ENCODE measurements at places on chromosomes 6 and 20. TPM values are rescaled to one million over a fixed set of nuclear protein-coding genes. Genes with fewer than 3 reads are reported as not detected.

Gene PTCRA
- total RNA-seq: not detected

Gene PRND
- total RNA-seq: 371 TPM

DNA sequence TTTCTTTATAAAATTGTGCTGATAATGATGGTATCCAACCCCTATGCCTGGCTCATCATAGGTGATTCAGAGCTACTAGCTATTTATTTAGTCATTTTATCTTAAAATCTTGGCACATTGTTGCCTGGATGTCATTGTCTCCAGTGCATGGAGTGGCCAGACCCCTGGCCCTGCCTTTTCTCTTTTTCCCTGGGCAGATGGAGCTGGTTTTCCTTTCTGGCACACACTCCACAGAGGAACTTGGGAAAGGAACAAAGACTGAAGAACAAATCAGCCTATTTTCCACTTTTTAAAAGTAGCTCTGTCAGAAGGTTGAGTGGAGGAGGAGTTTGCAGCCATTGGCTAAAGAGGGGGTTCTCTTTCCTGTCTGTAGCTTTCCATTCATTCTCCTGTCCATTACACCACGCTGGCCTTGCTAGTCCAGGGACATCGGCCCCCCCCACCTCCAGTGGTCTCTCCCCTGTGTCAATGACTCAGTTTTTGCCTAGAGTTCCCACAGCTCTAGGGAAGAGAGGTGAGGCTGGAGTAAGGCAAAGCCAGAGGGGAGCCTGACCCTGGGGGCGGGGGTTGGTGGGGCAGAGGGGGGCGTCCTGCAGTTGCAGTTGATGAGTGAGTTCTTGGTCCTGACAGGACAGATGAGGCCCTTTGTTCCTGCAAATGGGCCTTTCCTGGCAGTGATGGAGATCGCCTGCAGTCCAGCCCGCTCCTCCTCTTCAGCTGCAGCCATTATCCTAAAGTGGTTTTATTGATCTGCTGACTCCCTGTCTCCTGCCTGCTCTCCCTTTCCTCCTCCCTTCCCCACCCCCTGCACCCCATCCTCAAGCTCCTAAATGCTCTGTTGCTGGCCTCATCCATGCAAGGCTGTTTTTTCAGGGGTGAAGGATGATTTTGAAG lies 774.5 kb downstream of the DHX35 start:
- DNase-seq: no peak

DNA sequence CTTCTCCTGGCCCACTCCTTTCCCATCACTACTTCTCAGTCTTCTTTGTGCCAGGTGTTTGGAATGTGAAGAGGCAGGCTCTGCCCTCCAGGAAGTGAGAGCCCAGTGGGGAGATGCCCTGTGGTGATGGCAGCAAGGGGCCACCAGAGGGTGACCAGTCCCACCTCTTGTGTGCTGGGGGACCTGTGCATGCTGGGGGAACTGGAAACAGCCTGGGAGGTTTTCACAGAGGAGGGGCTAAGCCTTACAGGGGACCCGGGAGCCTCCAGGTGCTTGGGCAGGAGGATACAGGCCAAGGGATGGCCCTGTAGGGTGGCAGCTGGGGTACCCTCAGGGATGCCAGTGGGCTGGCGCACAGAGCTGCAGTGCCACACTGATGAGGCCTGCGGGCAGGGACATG lies 72.3 kb downstream of the RAMACL start:
- DNase-seq: no peak

GRCh38 chr20:41563087-41563486 lies 55.1 kb downstream of the CHD6 start:
- DNase-seq: no peak

DNA sequence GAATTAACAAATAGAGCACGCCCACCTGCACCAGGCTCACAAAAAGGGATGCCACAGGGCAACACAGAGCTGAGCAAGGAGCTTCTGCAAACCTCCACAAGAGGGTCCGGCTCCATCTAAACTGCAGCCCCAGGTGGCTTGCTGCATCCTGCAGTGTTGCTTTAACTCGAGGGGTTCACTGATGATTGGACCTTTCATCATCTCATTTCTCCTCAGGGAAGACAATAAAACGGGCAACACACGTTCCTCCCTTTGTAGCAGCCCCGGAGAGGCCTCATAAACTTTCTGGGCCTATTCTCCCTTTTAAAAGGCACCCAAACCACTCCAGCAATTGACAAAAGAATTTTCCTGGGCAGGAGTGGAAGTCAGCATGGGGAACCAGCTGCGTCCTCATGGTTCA lies 161.5 kb upstream of the CDH4 start:
- no peak for DNase-seq

DNA sequence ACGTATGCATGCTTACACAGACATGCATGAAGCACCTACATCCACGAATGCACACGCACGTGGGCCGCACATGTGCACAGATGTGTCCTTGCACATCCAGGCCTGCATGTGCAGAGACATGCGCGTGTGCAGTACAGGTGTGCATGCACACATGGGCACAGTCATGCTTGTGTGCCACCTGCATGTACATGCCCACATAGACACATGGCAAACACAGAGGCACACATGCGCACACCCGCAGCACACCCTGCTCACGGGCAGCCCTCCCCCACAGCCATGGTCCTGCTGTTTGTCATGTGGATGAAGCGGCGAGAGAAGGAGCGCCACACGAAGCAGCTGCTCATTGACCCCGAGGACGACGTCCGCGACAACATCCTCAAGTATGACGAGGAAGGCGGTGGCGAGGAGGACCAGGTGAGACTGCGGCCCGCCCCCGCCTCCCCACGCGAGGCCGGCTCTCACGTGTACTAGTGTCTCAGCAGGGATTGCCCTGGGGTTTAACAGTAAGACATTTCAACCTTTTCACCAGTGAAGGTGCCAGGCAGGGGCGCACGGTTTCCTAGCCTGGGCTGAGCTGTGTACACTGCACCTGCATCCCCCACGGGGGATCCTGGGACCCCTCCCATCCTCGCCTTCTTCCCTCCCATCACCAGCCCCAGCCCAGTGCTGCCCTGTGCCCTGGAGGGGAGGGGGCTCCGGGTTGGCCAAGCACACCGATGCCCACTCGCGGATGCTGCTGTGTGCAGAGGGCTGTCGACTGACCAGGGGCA lies 132.8 kb downstream of the TAF4 start:
- no peak for DNase-seq

DNA sequence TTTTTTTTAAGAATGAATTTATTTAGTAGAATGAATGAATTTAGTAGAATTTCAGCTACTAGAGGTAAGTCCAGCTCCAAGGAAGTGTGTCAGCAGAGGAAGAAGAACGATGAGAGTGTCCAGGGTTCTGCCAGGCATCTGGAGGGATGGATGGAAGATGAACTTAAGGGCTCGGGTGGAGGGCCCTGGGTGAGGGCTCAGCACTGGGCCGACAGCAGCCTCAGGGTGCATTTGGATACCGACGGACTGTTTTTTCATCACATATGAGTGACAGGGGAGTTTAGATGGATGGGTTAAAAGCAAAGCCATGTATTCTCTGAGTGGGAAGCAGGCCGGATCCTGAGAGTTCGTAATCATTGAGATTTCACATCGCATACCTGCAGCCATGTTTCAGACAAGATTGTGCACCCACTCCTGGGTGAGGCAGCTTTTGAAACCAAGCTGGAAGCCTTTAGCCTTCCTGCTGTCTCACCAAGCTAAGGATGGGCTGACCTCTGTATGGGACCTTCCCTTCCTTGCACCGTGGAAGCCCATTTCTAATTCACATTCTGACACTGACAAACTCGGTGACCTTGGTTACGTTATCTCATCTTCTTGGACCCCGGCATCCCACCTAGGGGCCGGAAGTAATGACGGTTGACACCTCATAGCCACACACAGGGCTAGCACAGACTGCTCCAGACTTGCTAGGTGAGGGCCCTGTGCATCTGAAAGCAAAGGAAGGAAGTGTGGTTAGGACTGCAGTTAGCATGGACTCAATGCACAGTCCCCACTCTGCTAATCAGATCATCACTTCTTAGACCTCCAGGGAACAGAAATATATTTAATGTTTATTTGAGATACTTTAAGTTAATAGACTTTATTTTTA lies 228.5 kb downstream of the SLC24A3 start:
- no peak for DNase-seq

DNA sequence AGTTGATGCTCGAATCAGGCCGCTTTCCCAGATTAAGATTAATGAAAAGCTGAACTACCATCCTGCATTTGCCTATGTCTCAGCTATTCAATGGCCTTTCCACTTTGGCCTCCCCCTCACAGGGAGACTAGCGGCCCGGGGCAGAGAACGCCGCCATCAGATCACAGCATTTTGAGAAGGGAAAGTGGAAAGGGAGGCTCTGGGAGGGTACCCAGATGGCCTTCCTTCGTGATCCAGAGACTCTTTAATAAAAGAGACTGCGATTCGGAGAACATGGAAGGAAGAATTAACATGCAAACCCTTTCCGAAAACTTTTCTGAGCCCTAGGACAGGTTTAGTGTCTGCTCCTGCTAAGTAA lies 533 bp downstream of the MRPS18A start:
- no peak for DNase-seq

- DNase-seq: no peak
Measured at GRCh38 chr6:11328613-11329247, 96.3 kb upstream of the NEDD9 start.

DNA sequence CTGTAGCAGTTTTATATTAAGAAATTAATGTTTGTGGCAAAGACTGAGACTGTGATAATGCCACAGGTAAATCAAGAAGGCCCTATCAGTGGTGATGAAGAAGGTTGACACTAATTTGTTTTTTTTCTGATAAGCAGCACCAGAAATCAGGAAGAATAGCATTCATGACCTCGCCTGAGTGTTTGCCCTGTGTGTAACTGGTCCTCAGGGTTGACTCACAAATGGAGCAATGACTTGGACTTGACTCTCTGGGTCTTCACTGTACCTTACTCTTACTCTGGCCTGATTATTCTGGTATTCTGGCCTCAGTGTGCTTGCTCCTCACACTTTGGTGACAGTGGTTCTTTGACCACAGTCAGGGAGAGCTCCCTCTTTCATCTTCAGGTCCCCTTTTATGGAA lies 243.9 kb downstream of the HAO1 start:
- no peak for DNase-seq

- no peak for DNase-seq
Measured at GRCh38 chr6:33925936-33926335, 122.1 kb upstream of the MLN start.

DNA sequence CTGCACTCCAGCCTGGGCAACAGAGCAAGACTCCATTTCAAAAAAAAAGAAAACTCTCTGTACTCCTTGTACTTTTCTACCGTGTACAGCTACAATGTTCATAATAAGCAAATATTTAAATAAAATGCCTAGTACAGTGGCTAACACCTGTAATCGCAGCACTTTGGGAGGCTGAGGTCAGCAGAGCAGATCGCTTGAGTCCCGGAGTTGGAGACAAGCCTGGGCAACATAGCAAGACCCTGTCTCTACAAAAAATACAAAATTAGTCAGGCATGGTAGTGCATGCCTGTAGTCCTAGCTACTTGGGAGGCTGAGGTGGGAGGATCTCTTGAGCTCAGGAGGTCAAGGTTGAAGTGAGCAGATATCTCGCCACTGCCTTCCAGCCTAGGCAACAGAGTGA lies 5.7 kb downstream of the NAPB start:
- DNase-seq: no peak

All from endothelial cell (in vitro differentiated cells).